Right renal pelvis (tissue), 4 donors: ENCODE measurements at places on chromosomes 5 and 9.

DNA sequence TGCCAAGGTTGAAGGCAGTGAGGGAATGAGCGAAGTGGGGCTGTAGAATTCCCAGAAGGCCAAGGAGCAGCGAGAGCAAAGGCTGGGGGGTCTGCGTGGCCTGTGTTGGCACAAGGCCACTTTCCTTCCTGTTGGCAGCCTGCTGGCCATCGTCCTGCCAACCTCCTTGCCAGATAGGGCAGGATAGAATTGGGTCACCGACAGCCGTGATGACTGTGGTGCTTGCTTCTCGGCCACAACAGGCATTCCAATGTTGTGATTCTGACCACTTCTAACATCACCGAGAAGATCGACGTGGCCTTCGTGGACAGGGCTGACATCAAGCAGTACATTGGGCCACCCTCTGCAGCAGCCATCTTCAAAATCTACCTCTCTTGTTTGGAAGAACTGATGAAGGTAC lies 18.9 kb downstream of the TRIP13 start:
- DNase-seq, result no peak

- no peak for DNase-seq
These were observed 321.8 kb upstream of the ADCY2 start for GRCh38 chr5:7074176-7074575.

GRCh38 chr5:132760049-132760420 lies 12.8 kb downstream of the CCNI2 start:
- DNase-seq, result no peak

DNA sequence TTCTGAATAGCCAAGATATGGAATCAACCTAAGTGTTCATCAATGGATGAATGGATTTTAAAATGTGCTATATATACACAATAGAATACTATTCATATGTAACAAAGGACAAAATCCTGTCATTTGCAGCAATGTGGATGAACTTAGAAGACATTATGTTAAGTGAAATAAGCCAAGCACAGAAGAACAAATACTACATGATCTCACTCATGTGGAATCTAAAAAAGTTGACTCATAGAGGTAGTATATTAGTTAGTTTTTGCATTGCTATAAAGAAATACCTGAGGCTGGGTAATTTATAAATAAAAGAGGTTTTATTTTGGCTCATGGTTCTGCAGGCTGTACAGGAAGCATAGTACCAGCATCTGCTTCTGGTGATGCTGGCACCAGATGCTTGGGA lies 8.1 kb downstream of the CATSPER3 start:
- DNase-seq, result no peak

GRCh38 chr9:28587052-28587451 lies 1013.8 kb upstream of the C9orf72 start:
- no peak for DNase-seq

GRCh38 chr9:135969064-135969683 lies 8.0 kb upstream of the UBAC1 start:
- DNase-seq, result no peak

GRCh38 chr5:32859211-32859641 lies 148.1 kb downstream of the NPR3 start:
- DNase-seq, result no peak

- no peak for DNase-seq
These were observed 48.2 kb downstream of the ADAMTS2 start for GRCh38 chr5:179297026-179297425.

DNA sequence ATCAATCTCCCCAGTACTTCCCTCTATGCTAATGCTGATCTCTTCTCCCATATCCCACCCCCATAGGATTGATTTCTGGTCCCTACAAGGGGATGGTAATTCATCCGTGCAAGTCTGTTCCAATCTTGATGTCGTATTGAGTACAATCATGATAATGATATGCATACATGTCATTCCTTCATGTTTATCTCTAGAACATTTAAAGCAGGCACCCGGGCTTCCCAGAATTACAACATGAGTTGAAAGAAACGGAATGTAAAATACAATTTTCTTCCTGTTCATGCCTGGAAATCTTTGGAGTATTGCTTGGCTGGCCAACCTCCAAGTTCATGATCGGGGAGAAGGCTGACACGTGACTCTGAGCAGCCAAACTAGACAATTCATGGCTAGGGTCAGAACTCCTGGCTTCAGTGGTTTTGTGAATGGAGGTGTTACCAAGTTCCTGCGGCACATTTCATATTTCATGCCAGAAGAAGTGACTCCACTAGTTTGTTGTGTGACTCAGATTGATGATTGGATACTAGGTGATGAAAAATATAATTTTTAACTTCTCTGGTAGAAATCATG lies 66.6 kb downstream of the C9orf152 start:
- DNase-seq, result no peak

GRCh38 chr9:75105841-75106240 lies 17.5 kb downstream of the OSTF1 start:
- no peak for DNase-seq

DNA sequence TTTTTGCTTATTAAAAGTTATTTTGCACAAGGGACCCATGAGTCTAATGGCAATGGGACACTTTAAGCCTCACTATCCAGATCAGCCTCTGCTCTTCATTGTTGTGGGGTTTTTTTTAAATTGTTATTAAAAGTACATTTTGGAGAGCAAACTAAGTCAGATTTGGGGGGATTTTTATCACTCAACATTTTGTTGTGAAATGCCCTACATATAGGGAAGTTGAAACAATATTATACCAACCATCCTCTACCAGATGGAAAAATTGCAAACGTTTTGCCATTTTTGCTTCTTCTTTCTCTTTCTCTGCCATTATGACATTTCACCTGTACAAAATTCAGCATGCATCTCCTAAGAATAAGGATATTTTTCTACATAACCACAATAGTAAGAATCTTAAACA lies 75.3 kb downstream of the SLC1A3 start:
- DNase-seq, result no peak

GRCh38 chr5:171595401-171595800 lies 176.0 kb downstream of the FGF18 start:
- DNase-seq, result no peak

GRCh38 chr9:127049044-127049443 lies 73.4 kb downstream of the ANGPTL2 start:
- DNase-seq, result no peak

DNA sequence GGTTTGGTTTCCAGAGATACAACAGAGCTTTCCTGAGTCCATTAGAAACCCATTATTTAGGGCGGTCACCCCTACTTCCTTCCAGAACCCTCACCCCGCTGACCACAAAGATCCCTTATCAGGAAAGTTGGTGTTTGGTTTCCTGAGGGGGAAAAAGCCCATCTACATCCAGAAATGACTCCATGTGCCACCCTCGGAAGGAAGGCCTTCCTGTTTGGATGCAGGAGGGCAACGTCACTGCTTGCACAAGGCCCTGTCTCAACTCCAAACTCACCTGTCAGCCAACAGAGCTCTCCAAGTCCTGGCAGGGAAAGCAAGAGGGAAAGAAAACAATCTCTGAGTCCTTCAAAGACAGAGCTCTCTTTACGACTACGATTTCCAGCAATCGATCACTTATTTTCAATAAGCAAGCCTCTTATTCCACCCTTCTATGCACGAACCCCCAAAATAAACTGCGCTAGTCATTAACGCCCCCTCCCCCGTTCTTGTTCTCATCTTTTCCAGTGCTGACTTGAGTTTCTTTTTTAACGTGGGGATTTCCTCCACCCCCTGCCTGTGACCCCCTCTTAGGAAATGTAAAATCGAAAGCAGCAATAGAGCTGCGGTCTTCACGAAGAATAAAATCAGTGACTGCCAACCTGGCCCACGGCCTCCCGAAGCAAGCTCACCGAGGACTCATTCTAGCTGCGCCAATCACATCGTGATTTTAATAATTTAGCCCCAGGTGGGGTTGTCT lies 35.7 kb upstream of the NTNG2 start:
- DNase-seq, result no peak

DNA sequence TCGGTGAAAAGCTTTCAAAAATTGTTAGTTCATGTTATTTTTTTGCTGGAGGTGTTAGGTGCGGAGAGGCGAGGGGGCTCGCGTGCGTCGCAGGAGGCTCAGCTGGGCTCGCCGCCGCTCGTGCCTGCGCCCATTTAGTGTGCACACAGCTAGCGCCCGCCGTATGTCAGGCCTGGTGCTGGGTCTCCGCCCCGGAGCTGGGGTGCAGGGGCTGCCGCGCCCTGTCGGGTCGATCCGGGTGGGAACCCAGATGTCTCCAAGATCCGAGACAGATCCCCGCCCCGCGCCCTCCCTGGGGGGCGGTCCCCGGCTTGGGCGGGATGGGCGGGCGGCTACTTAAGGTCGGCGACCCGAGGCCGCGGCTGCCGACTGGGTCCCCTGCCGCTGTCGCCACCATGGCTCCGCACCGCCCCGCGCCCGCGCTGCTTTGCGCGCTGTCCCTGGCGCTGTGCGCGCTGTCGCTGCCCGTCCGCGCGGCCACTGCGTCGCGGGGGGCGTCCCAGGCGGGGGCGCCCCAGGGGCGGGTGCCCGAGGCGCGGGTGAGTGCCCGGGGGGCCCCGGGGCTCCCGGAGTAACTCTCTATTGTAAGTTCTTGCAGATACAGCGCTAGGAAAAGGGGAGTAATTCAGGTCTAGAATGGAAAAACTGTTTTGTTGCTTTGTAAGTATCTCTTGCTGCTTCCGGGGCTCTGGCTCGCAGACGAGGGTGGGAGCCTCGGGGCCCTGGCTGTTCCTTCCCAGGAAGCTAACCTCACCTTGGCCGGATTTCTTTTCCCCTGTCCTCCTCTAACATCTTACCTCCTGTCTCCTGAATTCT lies 31.7 kb downstream of the GSN start:
- DNase-seq, result no peak

GRCh38 chr9:88011005-88011766 lies 36.9 kb upstream of the CDK20 start:
- DNase-seq, result no peak

DNA sequence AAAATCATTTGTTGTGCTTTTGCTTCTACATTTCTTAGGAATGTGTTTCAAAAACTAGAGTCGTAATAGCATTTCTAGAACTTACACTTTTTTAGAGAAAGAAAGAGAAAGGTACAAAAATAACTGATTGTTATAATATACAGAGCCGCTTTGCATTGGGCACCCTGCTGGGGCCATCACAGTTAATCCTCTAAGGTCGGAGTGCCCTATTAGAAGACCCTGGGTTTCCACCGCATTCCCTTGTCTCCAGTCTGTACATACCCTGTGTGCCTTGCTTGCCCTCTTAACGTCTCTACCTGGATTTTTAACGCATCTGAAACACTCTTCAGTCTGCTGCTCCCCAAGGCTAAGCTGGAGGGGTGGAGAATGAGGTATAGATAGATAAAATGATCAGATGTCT lies 1.3 kb downstream of the MARVELD2 start:
- DNase-seq, result no peak

DNA sequence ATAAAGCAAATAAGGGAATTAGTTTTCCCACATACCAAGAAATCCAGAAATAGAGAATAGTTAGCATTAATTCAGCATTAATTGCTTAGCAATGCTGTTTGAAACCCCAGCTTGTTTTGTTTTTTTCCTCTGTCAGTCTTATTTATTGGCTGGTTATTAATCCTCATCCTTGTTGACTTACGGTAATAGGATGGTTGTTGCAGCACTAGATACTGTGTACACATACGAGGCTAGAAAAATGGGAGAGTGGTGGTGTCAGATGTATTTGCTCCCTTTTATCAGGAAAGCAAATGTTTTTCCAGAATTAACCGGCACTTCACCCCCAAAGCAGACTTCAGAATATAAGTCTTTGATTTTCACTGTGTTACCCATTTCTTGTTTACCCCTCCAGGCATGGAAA lies 60.4 kb downstream of the ERBIN start:
- DNase-seq, result no peak

GRCh38 chr9:93467062-93467416 lies 13.7 kb upstream of the FAM120AOS start:
- no peak for DNase-seq

- no peak for DNase-seq
These were observed 45.6 kb downstream of the CFAP90 start for GRCh38 chr5:7805379-7805778.

- DNase-seq, result no peak
These were observed 45.1 kb upstream of the PUM3 start for GRCh38 chr9:2889023-2889422.

- DNase-seq, result no peak
These were observed 17.0 kb downstream of the CTSL start for GRCh38 chr9:87742813-87743428.

DNA sequence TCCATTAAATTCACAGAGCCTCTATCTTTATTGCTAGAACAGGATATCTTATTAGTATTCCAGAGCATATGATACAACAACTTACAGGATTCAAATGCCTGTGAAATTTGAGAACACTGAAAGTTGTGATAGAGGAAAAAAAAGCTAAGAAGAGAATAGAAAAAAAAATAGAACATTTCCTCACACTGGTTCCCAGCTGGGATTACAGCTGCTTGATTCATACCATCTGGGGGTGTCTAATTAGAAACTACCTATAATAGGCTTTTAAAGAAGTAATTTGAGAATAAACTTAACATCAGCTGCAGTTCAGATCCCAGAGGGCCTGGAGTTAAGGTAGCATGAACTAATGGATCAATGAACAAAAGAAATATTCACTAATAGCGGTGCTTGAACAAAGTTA lies 922.0 kb downstream of the CDH12 start:
- no peak for DNase-seq

- no peak for DNase-seq
These were observed 10.3 kb upstream of the ANKHD1 start for GRCh38 chr5:140391312-140391711.

DNA sequence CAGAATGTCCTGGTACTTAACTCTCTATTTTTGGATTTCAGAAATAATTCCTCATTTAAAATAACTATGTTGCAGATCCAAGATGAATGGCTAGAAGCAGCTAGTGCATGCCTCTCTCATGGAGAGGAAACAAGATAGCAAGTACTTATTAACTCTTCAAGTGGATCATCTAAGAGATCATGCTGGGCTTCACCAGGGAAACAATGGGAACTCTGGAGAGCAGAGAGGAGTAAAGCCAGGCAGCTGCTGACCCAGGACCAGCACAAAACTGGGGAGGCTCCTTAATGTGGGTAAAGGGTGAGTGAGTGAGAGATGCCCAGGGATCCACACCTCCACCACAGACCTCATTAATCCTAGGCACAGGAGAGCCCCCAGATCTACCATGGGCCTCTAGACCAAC lies 897.8 kb upstream of the ACO1 start:
- no peak for DNase-seq

GRCh38 chr9:79980432-79980831 lies 408.7 kb downstream of the TLE4 start:
- DNase-seq, result no peak

- no peak for DNase-seq
These were observed 13.0 kb downstream of the CHSY3 start for GRCh38 chr5:129917224-129917623.

GRCh38 chr5:167777746-167778145 lies 513.7 kb upstream of the WWC1 start:
- no peak for DNase-seq

- DNase-seq, result no peak
These were observed 23.3 kb downstream of the FAM81B start for GRCh38 chr5:95414451-95414850.

DNA sequence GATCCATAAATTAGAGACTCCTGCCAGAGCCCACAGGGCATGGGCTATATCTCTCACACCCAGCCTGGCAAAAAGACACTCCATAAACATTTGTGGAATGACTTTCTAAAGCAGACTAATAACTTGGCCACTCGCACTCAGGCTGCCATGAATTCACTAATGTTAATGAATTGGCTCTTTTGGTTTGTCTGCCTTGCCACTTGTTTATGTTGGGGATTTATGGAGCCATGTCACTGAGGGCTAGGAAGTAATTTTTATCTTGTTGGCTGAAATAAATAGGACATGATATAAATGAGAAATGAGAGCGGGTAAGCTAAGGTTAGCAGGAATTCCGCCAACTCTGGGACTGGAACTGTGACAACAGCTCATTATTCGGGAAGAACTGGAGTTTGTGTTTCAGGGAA lies 55.2 kb downstream of the DROSHA start:
- DNase-seq, result peak; percentile 22
